ENCODE measurements at places on chromosomes 7 and 10. TPM values are rescaled to one million over a fixed set of nuclear protein-coding genes. Genes with fewer than 3 reads are reported as not detected.

DNA sequence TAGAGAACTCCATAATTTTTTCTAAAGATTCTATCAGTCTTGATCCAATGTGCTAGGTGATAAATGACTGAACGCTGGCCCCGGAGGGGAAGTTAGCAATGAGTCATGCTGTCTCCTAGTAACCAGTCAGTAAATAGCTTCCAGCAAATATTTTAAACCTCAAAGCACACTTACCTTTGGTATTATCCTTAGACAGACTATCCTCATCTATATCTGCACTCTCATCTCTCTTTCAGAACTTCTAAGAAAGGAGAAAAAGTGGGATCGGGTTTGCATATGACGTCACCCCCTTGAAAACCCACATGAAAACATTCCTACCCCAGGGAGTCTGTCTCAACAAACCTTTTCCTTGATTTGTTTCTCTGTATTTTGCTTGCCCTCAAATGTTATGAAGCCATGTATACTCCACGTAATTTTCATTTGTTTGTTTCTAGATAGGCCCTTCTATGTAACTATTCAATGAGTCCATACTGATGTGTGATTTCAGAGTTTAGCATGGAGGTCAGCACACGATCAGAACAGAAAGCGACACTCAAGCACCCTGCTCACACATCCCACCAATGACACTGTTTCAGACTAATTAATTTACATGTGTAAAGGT, 174.9 kb upstream of the NRP1 start:
- DNase-seq: peak; percentile 46

DNA sequence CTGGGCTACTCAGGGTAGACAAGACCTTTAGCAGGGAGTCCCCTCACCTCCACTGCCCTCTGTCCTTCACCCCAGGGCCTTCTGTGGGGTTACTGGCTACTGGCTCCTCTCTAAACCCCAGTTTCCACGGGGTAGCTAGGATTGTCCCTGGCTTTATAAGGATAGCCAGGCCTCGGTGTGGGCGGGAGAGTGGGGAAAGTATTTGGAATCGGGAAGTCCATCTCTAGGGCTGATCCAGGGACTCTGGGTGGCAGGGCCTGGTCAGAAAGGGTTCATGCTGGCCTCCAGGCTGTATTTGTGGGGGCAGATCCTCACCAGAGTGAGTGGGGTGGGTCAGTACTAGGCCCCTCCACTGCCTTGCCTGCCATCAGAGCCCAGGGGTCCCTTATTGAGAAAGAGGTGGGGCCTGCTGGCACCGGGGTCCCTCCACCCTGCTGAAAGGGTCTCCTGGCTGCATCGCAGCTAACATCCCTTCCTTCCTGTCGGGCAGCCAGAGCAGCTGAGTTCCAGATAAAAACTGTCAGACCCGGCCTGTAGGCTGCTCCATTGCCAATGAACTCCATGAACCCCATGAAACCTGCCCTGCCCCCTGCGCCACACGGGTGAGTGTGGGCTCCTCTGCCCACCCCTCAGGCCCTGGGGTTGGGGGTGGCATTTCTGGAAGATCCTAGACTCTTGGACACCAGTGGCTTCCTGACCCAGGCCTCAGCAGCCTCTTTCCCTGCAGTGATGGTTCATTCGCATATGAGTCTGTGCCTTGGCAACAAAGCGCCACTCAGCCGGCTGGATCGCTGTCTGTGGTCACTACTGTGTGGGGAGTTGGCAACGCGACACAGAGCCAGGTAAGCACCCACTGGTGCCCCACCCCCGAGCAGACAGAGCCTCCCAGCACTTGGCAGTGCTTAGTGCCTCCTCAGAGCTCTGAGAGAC, 7.3 kb downstream of the ZMIZ2 start:
- DNase-seq: no peak

GRCh38 chr10:71255808-71256660, 43.7 kb downstream of the UNC5B start:
- peak; percentile 79 for DNase-seq

- DNase-seq: no peak
Measured at GRCh38 chr7:100358027-100358856, at the start of gene PILRB. Gene PILRB (plus strand): TSS chr7:100358117. CDS start chr7:100358303, 186 bp downstream.

Gene RASSF4
- total RNA-seq: 87.5 TPM

DNA sequence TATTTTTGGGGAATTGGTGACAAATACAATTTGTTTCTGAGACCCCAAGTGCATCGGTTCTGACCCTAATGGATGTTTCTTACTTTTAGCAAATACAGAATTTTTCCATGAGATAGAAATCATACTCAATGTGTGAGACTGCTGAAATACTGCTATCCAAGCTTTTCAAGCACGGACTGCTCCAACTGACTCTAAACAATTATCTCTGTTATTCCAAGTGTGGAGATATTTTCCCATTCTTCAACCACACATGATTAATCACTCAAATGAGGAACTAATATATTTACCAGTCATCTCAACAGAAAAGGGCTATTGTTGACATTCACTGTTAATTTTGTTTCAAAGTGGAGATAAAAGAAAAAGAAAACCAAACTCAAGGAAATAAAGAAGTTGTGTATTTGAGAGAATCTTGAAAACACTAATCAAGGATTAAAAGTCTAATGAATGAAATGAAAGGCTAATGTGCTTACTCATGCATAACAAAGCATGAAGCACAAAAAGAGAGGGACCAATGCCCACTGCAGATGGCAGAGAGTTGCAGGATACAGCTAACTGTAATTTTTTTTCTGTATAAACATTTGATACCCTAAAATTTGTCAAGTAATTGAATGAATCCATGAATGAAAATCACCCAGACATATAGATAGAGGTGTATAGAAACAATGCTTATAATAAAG, 423.6 kb downstream of the DGKB start:
- no peak for DNase-seq

Gene MYL10
- total RNA-seq: not detected

- DNase-seq: no peak
Measured at GRCh38 chr7:76179686-76180085, 22.0 kb upstream of the SRRM3 start.

- no peak for DNase-seq
Measured at GRCh38 chr7:21300692-21301091, 127.2 kb upstream of the SP4 start.

DNA sequence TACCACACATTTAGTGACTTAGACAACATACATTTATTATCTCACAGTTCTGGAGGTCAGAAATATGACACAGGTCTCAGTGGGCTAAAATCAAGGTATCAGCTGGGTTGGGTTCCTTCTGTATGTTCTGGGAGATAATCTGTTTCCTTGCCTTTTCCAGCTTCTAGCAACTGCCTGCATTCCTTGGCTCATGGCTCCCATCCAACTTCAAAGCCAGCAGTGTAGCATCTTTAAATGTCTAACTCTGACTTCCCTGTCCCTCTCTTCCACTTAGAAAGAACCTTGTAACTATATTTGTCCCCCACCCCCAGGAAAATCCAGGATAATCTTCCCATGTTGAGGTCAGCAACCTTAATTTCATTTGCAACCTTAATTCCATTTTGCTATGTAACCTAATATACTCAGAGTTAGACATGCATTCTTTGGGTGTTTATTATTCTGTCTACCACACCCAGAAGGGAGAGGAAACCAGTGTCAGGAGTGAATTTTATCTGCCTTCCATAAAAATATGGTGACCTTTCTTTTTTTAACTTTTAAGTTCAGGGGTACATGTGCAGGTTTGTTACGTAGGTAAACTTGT, 57.3 kb upstream of the SMIM30 start:
- no peak for DNase-seq

DNA sequence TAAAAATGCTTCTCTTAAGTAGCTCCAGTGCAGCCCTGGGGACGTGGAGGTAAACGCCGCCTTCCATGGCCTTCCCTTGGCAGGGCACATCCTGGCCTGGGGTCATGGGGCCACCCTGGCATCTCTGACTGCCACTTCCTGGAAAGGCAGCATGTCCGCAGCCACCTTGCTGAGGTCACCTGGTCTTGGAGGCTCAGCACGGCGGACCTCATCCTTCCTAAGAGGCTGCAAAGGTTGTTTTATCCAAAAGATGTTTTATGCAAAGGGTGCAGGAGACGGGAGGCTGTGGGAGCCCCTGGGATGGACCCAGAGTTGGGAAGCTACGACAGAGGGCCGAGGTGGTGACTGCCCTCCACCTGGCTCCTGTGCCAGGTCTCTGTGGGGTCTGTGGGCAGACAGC, 106.0 kb downstream of the TCERG1L start:
- no peak for DNase-seq
